ENCODE measurements at places on chromosomes 11 and 22.

DNA sequence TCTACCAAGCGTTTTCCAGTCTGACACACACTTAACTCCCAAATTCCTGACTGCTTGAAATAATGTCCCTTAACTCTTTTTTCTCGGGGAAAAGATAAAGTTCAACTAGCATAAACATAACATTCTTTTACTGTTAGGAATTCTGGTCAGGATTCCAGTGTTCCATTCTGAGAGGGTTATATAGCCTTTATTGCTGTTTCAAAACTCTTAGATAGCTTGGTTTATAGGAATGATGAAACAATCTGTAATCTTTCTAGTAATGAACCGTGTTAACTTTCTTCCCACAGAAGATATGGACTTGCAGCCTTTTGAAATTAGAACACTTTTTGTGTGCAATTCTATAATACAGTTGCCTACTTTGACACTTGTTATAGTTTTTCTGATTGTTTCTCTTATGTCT lies 8.6 kb downstream of the REXO2 start:
- no peak for DNase-seq

DNA sequence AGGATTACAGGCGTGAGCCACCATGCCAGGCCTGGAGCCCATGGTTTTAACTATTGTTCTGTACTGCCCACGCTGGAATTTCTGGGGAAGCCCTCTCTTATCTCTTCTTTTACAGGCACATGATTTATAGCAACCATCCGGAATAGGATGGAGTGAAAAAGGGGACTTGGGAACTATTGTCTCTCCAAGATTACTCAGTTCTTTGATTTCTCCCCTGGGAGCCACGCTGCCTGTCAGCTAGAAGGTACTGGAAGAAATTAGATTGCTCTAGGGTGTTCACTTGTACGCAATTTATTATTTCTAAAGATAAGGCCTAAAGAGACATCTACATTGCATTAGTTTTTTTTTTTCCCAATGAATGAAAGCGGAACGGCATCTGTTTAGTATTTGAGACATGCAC lies 65.6 kb upstream of the PTPRJ start:
- no peak for DNase-seq

DNA sequence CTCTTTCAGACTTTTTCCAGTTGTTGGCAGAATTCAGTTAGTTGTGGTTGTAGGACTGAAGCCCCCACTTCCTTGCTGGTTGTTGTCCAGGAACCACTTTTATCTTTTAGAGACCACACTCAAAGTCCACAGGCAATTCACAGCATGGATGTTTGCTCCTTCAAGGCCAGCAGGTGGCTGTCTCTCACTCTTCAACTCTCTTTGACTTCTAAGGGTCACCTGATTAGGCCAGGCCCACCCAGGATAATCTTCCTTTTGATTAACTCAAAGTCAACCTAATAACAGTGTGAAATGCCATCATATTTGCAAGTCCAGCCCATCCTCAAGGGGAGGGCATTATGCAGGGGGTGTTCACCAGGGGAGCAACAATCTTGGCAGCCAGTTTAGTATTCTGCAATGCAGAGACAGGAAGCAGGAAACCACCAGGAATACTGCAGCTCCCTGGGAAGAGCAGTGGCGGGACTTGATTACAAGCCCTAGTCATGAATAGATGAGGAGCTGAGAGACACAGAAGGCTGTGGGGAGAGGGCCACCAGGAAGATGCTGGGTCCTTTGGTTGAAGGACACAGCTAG lies 52.4 kb downstream of the LRRC74B start:
- peak; percentile 14 for DNase-seq

DNA sequence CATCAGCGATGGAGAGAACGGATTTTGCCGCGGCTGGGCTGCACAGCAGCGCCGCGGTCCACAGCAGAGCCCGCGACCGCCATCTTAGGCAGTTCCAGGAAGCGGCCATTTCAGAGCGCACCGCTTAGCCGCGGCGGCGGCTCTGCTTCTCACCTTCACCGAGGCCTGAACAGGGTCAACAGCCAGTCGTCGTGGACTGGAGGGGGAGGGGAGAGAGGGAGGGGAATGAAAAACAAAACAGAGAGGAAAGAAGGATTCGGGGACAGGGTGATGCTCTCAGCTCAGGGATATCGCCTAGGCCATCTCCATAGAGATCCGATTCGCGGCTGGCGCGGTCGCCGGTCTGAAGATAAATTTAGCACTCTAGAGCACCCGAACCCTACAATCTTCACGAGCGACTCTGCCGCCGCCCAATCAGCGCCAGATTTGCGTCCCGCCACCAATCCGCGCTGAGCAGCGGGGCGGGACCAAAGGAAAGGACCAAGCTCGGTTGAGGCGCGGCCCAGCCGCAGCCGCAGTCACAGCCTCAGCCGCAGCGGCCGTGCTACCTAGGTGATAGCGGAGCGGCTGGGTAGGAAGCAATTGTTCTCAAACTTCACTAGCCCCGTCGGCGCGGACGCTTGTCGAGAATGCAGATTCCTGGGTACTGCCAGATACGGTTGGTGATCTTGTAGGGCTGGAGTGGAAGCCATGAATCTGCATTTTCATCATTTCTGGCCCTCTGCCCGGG lies at the start of gene ZBED5:
TSS of gene ZBED5 (minus strand) at position 345 of the 730 bp plus-strand sequence. CDS start 3,108 bp downstream, outside the sequence.
- DNase-seq = peak; percentile 96

GRCh38 chr11:69841859-69842698 lies 22.9 kb upstream of the FGF3 start:
- peak; percentile 46 for DNase-seq

DNA sequence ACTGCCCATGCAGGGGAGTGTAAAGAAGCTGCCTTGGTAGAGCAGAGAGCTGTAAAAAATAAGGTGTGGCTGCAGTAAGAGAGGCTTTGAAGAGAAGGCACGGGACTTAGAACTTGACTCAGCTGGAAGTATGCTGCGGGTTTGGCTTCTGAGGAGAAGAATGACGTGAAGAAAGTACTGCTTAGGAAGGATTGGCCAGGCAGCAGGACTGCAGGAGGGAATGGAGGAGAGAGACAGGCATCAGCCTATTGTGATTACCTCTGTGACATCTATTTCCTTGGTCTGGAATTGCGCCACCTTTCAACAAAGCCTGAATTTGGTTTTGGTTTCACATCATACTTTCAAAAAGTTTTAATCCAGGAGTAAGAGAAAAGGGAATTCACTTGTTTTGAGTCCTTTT lies 22.5 kb downstream of the PRRG4 start:
- no peak for DNase-seq

DNA sequence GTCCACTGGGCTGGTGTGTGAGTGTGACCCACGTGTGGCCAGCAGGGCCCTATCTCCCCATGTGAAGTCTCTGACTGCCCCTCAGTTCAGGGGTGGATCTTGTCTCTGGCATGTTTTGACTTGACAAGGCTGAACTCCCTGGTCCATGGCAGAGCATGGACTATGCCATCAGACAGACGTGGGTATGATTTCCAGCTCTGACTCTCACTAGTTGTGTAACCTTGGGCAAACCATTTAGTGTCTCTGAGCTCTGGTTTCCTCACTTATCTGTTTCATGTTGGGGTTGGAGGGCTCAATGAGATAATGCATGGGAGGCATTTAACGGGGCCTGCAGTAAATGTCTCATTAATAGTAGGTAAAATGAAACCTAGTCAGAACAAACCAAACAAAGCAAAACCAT lies 254.5 kb upstream of the NARS2 start:
- DNase-seq = no peak

DNA sequence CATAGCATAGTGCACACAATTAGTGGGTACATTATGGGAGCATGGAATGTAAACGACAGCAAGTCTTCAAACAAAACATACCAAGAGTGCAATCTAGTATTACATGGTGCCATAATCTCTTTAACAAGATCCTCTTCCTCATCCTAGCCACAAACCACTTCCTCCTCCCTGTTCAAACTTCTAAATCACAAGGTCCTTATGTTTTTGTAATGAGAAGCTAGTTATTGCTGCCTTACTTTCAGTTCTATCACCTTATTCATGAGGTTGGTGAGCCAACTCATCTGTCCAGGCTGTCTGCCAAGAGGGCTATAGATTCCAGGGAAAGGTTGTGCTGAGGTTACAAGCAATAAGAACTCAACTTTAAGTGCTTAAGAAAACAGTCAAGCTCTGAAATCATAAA lies 195.4 kb upstream of the ARHGAP20 start:
- DNase-seq = peak; percentile 32

GRCh38 chr11:64894812-64895452 lies 16.5 kb upstream of the EHD1 start:
- no peak for DNase-seq

GRCh38 chr11:67320011-67320410 lies 16.7 kb downstream of the SSH3 start:
- DNase-seq = no peak

DNA sequence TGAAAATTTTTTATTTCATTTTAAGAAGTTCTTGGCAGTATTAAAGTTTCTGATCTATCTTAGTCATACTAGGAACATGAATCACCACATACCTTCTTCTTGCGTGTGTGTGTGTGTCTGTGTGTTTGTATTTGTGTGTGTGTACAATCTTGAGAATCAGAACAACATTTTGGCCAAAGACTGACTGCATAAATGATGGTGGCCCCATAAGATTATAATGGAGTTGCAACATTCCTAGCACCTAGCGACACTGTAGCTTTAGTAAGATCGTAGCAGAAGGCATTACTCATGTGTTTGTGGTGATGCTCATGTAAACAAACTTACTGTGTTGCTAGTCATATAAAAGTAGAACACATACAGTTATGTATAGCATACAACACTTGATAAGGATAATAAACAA lies 205.4 kb downstream of the FAM76B start:
- no peak for DNase-seq

GRCh38 chr11:71305041-71305440 lies 52.7 kb upstream of the SHANK2 start:
- DNase-seq = no peak

DNA sequence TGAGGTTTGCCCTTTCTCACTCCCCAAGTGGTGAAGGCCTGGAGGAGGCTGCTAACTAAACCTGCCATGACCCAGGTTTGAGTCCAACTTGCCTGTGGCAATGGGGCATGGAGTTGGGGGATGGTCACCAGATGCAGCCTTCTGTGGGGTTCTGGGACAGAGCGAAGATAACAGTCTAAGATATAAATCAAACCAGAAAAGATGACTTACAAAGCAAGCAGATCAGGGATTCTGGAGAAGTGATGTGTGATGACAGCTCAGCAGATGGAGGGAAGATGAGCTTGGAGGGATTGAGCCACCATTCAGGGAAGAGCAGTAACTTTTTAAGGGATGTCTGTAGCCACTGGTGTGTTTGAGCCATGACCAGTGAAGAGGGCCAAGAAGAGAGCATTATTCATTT lies 63.6 kb downstream of the MTNR1B start:
- no peak for DNase-seq

GRCh38 chr11:35255514-35255913 lies 116.5 kb downstream of the CD44 start:
- DNase-seq = no peak

DNA sequence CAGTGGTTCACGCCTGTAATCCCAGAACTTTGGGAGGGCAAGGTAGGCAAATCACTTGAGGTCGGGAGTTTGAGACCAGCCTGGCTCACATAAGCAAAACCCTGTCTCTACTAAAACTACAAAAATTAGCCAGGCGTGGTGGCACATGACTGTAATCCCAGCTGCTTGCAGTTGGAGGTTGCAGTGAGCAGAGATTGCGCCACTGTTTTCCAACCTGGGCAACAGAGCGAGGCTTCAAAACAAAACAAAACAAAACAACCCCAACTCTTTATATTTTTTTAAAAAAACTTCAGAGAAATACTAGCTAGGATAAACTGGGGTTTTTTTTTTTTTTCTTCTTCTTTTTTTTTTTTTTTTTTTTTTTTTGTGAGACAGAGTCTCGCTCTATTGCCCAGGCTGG lies 31.8 kb upstream of the RAPSN start:
- no peak for DNase-seq

DNA sequence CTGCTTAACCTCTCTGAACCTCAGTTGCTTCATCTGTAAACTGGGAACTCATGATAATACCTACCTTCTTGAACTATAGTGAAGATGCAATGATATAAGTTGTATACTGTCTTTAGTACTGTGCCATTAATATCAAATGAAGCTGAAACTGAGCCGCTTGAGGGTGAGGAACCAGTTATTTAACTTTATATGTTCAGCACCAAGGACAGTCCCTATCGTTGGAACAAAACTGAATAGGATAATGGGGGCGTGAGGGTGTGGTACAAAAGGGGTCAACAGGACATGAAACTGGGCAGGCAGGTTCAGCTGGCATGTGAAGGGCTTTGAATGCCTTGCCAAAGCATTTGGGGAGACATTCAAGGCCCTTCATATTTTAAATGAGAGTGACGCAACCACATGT lies 112.6 kb downstream of the C11orf91 start:
- no peak for DNase-seq

GRCh38 chr11:69635804-69636511 lies 5.0 kb upstream of the CCND1 start:
- no peak for DNase-seq

- no peak for DNase-seq
Observed at GRCh38 chr11:65401073-65401802, 14.8 kb downstream of the FRMD8 start.

DNA sequence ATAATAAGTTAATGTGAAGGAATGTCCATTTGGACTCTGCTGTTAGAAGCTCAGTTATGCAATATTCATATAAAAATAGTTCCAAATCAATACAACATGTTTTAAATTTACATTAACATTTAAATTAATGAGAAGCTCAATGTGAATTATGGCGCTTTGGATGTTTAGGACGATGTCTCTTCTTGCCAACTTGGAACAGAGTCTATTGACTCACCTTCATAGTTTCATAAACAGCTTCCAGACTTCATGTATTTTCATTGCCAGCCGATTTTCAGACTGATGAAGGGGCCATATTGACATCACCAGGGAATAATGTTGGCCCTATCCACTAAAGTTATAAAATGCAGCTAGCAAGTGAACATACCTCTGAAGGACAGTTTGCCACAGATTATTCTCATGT lies 1136.2 kb downstream of the LRRC4C start:
- DNase-seq = no peak

DNA sequence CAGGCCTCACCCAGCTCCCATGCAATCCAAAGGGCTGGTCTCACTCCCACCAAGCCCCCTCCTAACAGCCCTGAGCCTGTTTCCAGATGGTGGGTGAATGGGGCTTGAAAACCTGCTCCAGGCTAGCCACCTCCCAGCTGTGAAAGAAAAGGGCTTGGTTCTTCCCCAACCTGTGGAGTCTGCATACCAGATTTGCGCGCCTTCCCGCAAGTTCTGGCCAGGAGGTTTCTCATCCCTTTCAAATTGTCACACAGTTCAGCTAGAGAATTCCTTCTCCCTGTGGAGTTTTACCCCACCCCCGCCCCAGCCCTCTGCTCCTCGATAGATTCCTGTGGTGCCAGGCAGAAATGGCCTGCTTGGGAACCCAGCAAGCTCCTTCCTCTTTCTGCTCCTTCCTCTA lies 734.6 kb upstream of the FAT3 start:
- no peak for DNase-seq

GRCh38 chr11:69230856-69231425 lies 63.0 kb upstream of the MYEOV start:
- no peak for DNase-seq

GRCh38 chr11:44755556-44756523 lies 29.1 kb downstream of the TSPAN18 start:
- DNase-seq = no peak

DNA sequence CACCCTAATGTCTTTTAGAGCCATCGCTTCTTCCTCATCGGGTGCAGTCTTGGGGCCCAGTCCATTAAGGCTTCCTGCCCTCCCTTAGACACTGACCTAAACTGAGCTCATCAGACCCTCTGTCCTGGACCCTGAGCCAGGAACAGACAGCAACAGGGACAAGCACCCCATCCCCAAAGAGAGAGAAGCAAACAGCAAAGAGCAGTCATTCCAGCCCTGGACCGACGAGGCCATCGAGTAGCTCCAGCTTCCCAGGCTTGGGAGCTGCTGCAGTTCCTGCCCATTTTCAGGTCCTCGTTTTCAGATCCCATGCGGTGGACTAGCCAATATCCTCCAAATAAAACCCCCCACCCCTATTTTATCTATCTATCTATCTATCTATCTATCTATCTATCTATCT lies 25.8 kb upstream of the CACNG2 start:
- no peak for DNase-seq
